ENCODE measurements at places on chromosomes 7 and 10. TPM values are rescaled to one million over a fixed set of nuclear protein-coding genes. Genes with fewer than 3 reads are reported as not detected.

DGKI gene
- total RNA-seq: 0.06 TPM

PIK3CG gene
- 42.9 TPM for total RNA-seq

NPSR1 gene
- not detected for total RNA-seq

CYP3A5 gene
- not detected for total RNA-seq

PAX4 gene
- not detected for total RNA-seq

ATOH7 gene
- total RNA-seq: not detected

KAZALD1 gene
- 0.55 TPM for total RNA-seq

OPN1SW gene
- not detected for total RNA-seq

DNA sequence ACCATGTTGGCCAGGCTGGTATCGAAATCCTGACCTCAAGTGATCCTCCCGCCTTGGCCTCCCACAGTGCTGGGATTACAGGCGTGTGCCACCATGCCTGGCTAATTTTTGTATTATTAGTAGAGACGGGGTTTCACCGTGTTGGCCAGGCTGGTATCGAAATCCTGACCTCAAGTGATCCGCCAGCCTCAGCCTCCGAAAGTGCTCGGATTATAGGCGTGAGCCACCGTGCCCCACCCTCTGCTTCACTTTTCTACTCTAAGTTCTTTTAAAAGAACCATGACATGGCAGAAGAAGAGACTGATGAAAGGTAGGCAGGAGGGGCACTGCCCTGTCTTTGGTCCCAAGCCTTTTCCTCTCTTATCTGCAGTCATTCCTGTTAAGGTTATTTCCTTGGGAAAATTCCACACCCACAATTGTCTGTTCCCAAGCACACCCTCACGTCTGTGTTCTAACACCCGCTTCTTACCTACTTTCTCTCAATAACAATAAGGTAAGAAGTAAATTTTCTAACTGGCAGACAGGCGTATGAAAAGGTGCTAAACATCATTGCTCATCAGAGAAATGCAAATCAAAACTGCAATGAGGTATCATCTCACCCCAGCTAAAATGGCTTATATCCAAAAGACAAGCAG lies 291.7 kb downstream of the DPP6 start:
- H3K27ac ChIP-seq: no peak overlapping the region
- DNase-seq: no peak
- H3K4me1 ChIP-seq: no peaks in the 10 kb centered on the region
- H3K36me3 ChIP-seq: no peaks in the 10 kb centered on the region
- no peaks in the 10 kb centered on the region for H3K27me3 ChIP-seq

- H3K36me3 ChIP-seq: no peaks in the 10 kb centered on the region
- H3K27me3 ChIP-seq: no peaks in the 10 kb centered on the region
- H3K4me1 ChIP-seq: no peaks in the 10 kb centered on the region
- DNase-seq: no peak
Measured at GRCh38 chr10:8919280-8919679, 864.8 kb downstream of the GATA3 start.

DNA sequence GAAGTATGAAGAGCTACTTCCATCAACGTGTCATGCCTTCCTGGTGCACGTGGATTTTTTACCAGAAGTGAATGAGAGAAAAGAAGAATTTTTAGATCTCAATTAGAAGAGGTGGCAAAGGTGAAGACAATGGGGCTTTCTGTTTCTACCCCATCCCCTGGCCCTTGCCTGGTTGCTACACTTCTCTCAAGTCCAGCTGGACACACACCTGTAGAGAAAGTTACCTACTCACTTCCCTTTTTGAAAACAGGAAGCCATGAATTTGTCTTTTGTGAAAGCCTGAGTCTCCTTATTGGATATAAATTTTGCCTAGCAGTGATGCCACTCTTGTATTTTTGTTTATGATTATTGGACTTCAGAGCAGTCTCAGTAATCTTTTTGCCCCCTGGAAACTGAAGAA lies 142.9 kb upstream of the AKR1E2 start:
- no peaks in the 10 kb centered on the region for H3K36me3 ChIP-seq
- no peak for DNase-seq
- no peaks in the 10 kb centered on the region for H3K4me1 ChIP-seq
- no peak overlapping the region for H3K27ac ChIP-seq
- H3K27me3 ChIP-seq: peaks cover 5% of the 10 kb centered on the region
- no peak overlapping the region for H3K4me3 ChIP-seq

DNA sequence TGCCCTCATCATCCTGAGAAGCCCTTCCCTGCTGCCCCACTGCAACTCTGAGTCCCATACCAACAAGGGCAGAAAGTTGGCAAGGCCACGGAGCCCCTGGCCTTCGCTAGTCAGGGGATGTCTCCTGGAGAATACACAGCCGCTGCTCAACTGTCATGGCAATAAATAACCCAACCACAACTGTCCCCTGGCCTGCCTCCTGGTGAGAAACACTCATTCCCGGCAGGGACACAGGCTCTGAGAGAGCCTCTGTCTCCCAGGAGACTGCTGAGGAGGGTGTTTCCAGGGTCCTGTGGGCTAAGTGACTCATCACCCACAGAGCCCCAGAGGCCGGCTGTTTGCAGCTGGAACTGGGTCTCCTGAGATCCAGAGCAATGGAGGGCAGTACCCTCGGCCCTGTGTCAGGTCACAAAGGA lies 354.1 kb downstream of the TNS3 start:
- DNase-seq: no peak
- H3K36me3 ChIP-seq: no peaks in the 10 kb centered on the region
- no peaks in the 10 kb centered on the region for H3K27me3 ChIP-seq
- no peak overlapping the region for H3K27ac ChIP-seq
- no peak overlapping the region for H3K4me3 ChIP-seq

DNA sequence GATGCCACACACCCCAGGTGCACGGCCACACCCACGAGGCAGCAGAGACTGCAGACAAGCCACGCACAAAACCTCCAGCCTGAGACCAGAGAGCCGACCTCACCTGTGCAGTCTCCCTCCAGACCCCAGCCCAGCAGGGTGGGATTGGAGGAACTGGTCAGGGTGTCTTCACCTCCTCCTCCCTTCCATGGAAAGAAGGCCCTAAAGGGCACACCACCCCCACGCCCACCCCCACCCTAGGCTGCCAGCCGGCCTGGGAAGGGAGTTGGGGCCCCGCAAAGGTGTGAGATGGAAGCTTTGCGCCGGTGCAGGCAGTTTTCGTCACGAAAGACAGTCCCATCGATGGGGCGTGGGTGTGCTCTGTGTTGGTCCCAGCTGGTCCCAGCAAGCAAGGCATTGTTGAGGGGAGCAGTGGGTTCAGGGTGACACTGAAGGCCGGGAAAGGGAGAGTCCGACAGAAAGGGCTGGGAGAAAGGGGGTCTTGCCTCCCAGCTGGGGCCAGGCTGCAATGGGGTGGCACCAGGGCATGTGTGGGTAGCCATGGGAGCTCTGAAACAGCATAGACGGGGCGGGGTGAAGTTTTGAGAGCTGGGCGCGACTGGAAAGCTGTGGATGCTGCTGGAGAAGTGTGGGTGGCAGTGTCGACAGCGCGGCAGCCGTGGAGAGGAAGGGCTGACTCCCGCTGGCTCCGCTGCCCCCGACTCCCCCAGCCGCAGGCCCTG lies 349.2 kb downstream of the GLRX3 start:
- H3K4me1 ChIP-seq: no peaks in the 10 kb centered on the region
- no peaks in the 10 kb centered on the region for H3K36me3 ChIP-seq
- no peaks in the 10 kb centered on the region for H3K27me3 ChIP-seq
- H3K27ac ChIP-seq: no peak overlapping the region

DNA sequence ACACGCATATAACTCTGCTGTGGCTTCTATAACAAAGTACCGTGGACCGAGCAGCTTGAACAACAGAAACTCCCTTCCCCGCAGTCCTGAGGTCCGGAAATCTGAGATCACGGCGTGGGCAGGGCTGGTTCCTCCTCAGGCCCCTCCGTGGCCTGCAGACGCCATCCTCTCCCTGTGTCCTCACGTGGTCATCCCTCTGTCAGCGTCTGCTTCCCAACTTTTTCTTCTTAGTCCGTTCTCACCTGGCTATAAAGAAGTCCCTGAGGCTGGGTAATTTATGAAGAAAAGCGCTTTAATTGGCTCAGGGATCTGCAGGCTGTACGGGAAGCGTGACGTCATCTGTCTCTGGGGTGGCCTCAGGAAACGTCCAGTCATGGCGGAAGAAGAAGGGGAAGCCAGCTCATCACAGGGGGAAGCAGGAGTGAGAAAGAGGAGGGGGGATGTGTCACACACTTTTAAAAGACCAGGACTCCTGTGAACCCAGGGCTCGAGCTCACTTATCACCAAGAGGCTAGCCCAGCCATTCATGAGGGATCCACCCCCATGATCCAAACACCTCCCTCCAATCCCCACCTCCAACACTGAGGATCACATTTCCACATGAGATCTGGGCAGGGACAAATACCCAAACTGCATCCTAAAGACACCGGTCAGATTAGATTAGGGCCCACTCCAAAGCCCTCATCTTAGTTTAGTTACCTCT lies 91.2 kb upstream of the INSIG1 start:
- H3K27ac ChIP-seq: peak overlapping the region; percentile 96
- H3K36me3 ChIP-seq: peaks cover 3% of the 10 kb centered on the region
- H3K27me3 ChIP-seq: no peaks in the 10 kb centered on the region

DNA sequence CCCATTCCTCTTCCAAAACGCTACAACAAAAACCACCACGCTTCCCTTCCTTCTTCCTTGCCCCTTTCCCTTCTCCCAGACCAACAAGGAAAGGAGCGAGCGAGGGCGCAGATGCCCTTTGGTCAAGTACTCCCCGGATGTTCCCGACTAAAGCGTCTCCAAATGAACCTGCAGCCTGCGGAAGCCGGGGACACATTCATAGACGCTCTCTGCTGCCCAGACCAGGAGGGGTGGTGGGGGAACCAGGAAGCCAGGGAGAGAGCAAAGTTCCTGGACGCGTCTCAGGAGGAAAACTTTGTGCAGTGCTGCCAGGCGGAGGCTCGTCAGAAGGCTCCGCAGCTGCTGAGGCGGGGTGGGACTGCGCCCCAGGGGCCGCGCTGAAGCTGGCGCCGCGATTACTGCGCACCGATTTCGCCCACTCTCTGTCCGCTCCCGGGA lies 754 bp downstream of the SEMA3D start:
- no peak overlapping the region for H3K4me3 ChIP-seq
- no peaks in the 10 kb centered on the region for H3K36me3 ChIP-seq
- peaks cover 4% of the 10 kb centered on the region for H3K4me1 ChIP-seq
- H3K27ac ChIP-seq: no peak overlapping the region

GRCh38 chr7:157664034-157664433 lies 327.2 kb downstream of the DNAJB6 start:
- no peak for DNase-seq
- no peak overlapping the region for H3K4me3 ChIP-seq
- peaks cover 17% of the 10 kb centered on the region for H3K4me1 ChIP-seq
- no peaks in the 10 kb centered on the region for H3K36me3 ChIP-seq
- peaks cover 8% of the 10 kb centered on the region for H3K27me3 ChIP-seq
- no peak overlapping the region for H3K27ac ChIP-seq

DNA sequence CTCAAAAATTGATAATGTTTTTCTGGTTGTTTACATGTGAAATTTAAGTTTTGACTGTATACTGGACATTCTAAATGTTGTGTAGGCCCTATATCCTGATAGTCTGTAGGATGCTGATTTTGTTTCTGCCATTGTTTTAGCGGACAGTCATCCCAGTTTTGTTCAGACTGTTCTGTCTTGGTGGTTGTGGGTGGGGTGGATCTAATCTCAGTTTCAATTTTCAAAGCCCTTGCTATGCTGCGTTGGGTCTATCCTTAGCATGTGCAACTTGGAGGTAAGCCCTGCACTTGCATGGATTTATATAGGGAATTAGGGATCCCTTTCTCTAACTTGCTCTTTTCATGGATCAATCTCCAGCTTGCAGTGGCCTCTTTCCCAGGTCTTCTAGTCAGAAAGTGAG lies 19.1 kb downstream of the DBF4 start:
- H3K27ac ChIP-seq: no peak overlapping the region
- peaks cover 55% of the 10 kb centered on the region for H3K36me3 ChIP-seq
- H3K4me1 ChIP-seq: peaks cover 14% of the 10 kb centered on the region
- no peaks in the 10 kb centered on the region for H3K27me3 ChIP-seq
- H3K4me3 ChIP-seq: no peak overlapping the region

- no peak overlapping the region for H3K27ac ChIP-seq
- no peaks in the 10 kb centered on the region for H3K36me3 ChIP-seq
- no peak overlapping the region for H3K4me3 ChIP-seq
- no peaks in the 10 kb centered on the region for H3K4me1 ChIP-seq
- no peak for DNase-seq
- peaks cover 12% of the 10 kb centered on the region for H3K27me3 ChIP-seq
Measured at GRCh38 chr7:100752994-100753393, 19.6 kb downstream of the ZAN start.

- H3K4me1 ChIP-seq: peaks cover 31% of the 10 kb centered on the region
- H3K27me3 ChIP-seq: no peaks in the 10 kb centered on the region
- no peak overlapping the region for H3K4me3 ChIP-seq
- DNase-seq: no peak
- H3K27ac ChIP-seq: no peak overlapping the region
Measured at GRCh38 chr10:124621637-124622036, 122.5 kb downstream of the FAM53B start.

DNA sequence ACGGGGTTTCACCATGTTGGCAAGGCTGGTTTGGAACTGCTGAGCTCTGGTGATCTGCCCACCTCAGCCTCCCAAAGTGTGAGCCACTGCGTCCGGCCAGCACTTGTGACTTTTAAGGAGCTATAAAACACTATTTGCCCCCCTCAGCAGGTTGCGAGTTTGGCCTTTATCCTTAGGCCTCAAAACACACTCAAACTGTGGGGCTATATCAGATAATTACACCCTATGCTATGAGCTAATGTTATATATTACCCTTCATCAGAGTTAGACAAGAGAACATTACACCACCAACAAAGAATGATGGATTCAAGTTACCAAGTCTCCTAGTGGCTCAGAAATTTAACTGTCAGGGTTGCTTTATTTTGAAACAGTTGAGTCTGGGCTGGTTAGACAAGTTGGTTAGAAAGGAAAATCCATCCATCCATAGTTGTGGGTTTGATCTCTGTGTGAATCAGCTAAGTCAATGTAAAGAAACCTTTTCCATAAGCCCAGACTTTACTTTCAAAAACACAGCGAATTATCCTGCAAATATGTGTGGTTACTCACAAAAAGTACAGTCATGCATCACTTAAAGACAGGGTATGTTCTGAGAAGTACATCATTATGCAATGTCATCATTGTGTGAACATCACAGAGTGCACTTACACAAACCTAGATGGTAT lies 115.8 kb downstream of the SEMA3D start:
- DNase-seq: no peak
- H3K36me3 ChIP-seq: no peaks in the 10 kb centered on the region
- H3K4me1 ChIP-seq: no peaks in the 10 kb centered on the region
- no peak overlapping the region for H3K27ac ChIP-seq
- H3K4me3 ChIP-seq: no peak overlapping the region

- H3K27ac ChIP-seq: peak overlapping the region; percentile 13
- peaks cover 2% of the 10 kb centered on the region for H3K36me3 ChIP-seq
- H3K4me1 ChIP-seq: peaks cover 34% of the 10 kb centered on the region
Measured at GRCh38 chr7:128939075-128939860, 1.5 kb downstream of the IRF5 start.

DNA sequence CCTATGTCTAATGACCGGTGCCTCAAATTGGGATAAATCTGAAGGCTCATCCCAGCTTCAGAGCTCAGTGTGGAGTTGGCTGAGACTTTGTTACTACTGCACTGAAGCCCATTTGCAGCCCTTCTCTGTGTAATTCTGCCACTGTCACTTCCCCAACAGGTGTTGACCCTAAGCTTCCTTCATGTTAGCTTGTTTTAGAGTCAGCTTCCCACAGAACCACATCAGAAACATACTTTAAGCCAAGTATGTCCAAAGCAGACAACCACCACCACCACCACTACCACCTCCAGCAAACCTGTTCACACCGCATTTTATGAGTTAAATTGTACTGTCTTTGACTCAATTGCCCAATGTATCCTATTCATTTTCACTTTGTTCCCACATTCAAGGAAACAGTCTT lies 25.2 kb upstream of the GNAT3 start:
- H3K36me3 ChIP-seq: no peaks in the 10 kb centered on the region
- DNase-seq: no peak
- H3K27me3 ChIP-seq: no peaks in the 10 kb centered on the region

Measured in activated CD4-positive, alpha-beta T cell treated with anti-CD3 and anti-CD28 coated beads, Interleukin-2, amount 10 ng/mL, durations not matched to agents 7 days and 5 days (primary cell).